ENCODE measurements at places on chromosomes 7 and 10.
A peak's percentile ranks its signal among the peaks of the same experiment; 100 is the strongest.

DNA sequence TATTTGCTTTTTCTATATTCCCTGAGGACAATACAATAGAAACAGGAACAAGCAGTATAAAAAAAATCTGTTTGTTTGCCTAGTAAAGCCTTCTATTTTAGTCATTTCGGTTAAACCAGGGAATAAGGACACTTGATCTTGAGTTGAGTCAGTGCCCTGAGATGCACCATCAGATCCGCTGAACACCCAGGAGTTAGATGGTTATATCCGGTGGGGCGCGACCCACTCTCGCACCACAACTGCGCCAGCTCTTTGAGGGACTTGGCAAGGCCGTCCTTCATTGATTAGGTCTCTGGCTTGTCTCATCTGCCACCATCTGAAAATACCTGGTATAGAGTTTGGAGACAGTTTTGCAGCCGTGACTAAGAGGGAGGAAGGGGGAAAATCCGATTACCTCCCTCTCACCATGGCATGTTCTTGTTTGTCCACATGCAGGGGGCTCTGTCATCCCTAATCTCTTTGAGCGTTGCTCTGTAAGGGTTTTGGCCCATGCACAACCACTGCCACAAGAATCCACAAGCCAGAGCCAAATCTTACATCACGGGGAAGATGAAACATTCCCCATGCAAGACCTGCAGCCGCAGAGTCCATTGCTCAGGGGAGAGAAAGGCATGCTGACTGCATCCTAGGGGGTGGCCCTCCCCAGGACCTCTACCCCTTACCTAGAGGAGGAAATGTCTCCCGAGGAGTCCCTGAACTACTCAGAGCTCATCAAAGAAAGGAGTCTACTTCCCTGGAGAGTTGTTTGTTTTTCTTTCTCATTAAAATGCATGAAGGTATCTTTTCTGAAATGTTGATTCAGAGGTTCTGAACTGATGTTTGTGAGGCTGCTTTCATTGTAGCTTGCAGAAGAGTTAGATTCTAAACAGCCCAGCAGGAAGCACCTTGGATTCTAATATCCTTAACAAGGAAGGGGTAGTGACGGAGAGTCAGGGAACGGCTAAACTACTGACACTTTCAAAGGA, 101.6 kb upstream of the FAM171A1 start:
- DNase-seq, result peak; percentile 34

- no peak for DNase-seq
These were observed 9.0 kb downstream of the NSMCE4A start for GRCh38 chr10:121965996-121966395.

- DNase-seq, result peak; percentile 49
These were observed 526 bp downstream of the ZNF248 start for GRCh38 chr10:37856881-37857286.

DNA sequence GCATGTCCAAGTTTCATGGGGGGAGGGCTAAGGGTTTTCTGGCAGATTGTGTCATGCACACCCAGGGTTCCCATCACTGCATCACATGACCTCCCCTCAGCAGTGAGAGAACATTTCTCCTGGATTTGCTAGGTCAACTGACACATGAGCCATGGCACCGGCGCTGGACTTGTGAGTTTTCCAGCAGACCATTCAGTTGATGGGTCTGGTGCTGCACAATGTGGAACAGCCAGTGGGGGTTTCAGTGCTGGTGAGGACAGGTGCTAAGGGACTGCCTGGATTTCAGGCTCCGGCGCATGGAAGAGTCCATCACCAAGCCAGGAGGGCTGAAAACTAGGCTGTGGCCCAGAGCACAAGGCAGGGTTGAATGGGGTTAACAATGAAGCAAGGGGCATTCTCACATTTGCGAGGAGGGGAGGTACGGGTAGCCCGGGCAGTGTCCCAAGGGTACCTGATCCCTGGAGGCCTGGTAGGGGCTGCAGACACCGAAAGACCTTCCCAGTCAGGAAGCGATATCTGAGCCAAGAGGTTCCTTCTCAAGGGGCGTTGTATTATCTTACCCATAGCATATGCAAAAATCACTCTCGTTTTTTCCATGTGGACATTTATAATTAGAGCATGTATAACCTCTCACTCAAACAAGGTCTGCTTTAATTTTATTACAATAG, 203.0 kb downstream of the TNS3 start:
- DNase-seq, result no peak

- no peak for DNase-seq
These were observed 92.7 kb downstream of the RSU1 start for GRCh38 chr10:16724509-16724908.

- peak; percentile 58 for DNase-seq
These were observed 242.5 kb downstream of the VTI1A start for GRCh38 chr10:112689327-112690072.

DNA sequence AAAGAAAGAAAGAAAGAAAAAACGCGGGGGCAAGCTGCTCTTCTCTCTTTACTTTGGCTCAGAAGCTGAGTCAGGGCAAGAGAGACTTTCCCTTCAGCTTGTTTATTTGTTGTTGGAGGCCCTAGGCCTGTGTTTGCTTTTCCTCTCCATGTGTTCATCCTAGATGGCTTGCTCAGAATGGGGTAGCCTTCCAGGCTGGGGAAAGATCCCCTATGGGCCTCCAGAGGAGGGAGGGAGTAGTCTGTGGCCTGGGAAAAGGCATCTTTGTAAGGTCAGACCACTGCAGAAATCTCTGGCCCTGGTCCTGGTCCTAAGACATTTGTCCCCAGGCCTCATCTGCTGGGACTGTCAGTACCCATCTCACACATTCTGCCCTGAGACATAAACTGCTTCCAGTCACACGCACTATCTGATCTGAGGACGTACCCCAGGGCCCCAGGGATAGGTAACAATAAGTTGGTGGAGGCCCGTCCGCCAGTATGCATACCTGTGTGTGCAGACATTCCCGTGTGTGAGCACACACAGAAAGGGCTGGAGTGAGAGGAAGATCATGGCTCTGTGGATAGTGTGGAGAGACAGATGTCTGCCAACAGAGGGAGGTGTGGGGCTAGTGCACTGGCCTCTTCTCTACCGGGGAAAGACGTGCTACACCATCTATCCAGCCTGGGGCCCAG, 4.9 kb upstream of the SCD start:
- peak; percentile 80 for DNase-seq

- no peak for DNase-seq
These were observed 82.7 kb upstream of the MACROH2A2 start for GRCh38 chr10:69969977-69970376.

GRCh38 chr10:48284002-48284546, 9.6 kb upstream of the FRMPD2 start:
- no peak for DNase-seq

GRCh38 chr7:47216439-47216838, 365.5 kb downstream of the TNS3 start:
- DNase-seq, result no peak

- DNase-seq, result no peak
These were observed 940.8 kb upstream of the MBL2 start for GRCh38 chr10:53713431-53713830.

GRCh38 chr7:38307640-38308039, 34.2 kb upstream of the TARP start:
- DNase-seq, result no peak

- DNase-seq, result no peak
These were observed 18.1 kb downstream of the PRKG1 start for GRCh38 chr10:51092402-51092801.

- DNase-seq, result no peak
These were observed 45.2 kb upstream of the SPOCK2 start for GRCh38 chr10:72133517-72133916.

GRCh38 chr10:133139551-133140065, 20.4 kb upstream of the KNDC1 start:
- peak; percentile 31 for DNase-seq

- no peak for DNase-seq
These were observed 91.1 kb upstream of the ARHGAP21 start for GRCh38 chr10:24814568-24815313.

DNA sequence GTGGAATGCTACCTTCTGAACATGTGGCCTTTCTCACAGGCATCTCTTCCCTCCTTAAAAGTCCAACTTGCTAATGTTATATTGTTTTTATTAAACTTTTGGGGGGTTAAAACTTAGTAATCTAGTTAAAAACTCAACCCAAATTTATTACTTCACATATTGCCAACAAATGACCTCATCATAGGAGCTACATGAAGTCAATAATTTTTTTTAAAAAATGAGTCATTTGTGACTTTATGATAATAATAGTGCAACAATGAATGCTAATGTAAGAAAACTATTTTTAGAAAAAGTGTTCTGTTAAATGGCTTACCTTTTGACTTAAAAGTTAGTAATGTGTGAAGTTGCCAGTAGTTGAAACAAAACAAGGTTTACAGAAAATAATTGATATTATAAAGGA, 325.9 kb upstream of the FZD1 start:
- no peak for DNase-seq

- DNase-seq, result no peak
These were observed 31.0 kb downstream of the AKR1B1 start for GRCh38 chr7:134427896-134428295.

- DNase-seq, result no peak
These were observed 89.6 kb upstream of the C7orf33 start for GRCh38 chr7:148500978-148501377.

DNA sequence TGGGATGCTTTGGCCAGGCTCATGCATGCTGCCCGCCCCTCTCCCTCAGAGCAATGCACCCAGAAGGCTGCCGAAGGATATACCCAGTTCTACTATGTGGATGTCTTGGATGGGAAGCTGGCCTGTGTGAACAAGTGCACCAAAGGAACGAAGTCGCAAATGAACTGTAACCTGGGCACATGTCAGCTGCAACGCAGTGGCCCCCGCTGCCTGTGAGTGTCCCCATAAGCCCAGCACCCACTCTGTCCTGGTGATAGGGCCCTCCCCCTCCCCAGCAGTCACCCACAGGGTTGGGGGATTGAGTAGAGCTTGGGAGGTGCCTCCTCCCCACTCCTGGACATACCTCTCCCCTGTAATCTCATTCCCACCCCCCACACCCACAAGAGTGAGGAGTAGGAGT, 7.0 kb upstream of the MUC17 start:
- DNase-seq, result no peak

GRCh38 chr7:116661865-116662264, 10.1 kb upstream of the MET start:
- DNase-seq, result peak; percentile 82

GRCh38 chr10:5563991-5564536, 39.3 kb downstream of the CALML3 start:
- no peak for DNase-seq

GRCh38 chr10:90447831-90448230, 410.0 kb downstream of the HTR7 start:
- DNase-seq, result no peak

DNA sequence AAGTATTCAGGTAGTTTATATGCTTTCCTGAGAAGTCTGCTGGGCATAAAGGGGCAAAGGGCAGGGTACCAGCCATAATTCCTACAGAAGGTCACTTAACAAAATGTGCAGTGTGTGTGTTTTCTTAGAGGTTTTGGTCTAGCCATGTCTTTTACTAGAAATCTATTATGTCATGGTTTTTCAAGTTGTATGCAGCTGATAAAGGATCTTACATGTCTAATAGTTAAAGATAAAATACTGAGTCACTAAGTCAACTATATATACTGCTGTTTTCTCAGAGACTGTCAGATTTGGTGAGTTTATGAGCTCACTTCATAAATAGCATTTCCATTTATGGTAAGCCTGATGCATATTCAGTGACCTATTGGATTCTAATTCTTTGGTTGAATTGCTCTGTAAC, 7.7 kb downstream of the CASP2 start:
- DNase-seq, result no peak

DNA sequence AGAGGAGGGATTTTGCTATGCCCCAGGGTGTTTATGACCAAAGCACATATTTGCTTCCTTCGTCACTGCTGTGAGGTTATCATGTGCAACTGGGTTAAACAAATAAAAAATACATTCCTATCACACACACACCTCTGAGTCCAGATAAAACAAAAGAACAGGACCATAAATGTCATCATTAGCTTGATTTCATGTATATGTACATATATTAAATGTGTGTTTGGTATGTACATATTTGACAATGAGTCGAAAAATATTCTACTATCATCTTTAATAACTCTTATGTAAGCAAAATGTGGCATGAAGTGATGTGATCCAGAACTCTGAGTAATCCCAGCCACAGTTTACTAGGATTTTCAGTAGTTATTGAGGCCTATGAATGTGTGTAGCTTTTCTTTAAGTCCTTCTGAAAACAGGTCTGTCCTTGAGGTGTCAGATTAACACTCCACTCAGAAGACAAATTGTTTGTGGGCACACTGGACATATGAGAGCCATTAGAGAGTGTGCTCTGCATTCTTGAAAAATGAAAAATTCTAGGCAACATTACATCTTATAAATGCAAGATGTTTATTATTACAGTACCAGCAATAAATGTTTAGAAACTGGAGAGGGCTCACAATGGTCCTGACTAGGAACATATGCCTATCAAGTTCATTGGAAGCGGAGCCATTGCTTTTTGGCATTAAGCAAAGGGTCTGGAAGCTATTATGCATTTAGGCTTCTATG, 335.1 kb upstream of the SEMA3A start:
- DNase-seq, result no peak

DNA sequence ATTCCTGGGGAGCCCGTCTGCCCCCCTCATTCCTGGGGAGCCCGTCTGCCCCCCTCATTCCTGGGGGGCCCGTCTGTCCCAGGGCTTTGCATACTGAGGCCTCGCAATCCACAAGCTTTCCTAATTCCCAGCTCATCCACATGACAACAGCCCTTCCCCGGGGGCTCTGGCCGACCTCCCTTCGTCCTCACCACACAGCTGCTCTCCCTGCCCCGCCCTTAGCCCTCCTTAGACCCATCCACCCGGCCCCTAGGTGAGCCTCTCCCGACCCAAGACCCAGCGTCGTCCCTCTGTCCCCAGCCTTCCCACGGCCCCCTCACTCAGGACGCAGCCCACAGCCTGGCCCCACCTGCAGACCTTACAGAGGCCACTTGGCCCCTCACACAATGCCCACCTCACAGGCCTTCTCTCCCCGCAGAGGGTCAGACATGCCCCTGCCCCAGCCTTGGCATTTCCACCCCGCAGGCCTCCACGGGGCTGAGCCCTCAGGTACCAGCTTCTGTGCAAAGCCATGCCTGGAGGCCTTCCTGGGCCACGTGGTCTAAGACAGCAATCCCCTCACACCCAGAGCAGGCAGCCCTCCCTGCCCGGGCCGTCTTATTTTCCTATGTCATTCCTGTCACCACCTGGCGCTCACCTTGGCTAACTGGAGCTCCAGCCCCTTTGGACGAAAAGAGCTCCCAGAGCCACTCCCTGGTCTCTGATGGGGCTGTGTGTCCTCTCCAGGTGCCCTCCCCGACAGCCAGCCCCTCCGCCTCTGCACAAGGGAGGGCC, 3.5 kb upstream of the FAM20C start:
- no peak for DNase-seq

GRCh38 chr10:49667991-49668390, 11.5 kb upstream of the C10orf53 start:
- no peak for DNase-seq

- DNase-seq, result no peak
These were observed 627.2 kb downstream of the KCNMA1 start for GRCh38 chr10:77010430-77010829.

DNA sequence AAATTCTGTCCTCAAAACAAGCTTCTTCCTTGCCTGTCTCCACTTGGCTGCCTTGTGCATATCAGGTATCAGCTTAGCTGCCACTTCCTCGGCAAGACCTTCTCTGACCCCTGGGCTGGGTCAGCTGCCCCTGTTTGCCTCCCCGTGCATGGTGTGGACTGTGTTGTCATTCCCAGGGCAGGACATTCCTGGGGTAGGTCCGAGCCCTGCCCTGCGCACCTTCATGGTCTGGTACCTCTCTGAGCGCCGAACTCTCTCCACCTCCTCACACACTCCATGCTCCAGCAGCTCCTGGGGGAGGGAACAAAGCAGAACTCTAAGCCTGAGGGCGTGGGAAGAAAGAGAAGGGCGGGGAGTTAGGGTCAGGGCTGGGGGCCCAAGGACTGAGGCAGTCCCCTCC, 3.8 kb downstream of the POLM start:
- DNase-seq, result no peak

Data from NCI-H82 (cell line).